ENCODE measurements at places on chromosomes 7 and 10.

DNA sequence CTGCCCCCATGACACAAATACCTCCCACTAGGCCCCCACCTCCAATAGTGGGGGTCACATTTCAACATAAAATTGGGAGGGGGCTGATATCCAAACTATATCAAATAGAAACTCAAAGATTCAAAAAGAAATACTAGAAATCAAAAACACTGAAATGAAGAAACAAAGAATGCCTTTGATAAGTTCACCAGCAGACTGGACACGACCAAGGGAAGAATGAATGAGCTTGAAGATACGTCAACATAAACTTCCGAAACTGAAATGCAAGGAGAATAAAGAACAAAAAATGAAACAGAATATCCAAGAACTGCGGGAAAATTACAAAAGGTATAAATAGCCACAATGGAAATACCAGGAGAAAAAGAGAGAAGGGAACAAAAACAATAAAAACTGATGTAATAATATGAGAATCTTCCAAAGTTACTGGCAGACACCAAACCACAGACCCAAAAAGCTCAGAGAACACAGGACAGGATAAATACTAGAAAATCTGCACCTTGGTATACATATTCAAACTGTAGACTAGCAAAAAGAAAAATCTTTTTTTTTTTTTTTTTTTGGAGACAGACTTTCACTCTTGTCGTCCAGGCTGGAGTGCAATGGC is 49.5 kb downstream of the BRI3 start:
- no peak for DNase-seq

DNA sequence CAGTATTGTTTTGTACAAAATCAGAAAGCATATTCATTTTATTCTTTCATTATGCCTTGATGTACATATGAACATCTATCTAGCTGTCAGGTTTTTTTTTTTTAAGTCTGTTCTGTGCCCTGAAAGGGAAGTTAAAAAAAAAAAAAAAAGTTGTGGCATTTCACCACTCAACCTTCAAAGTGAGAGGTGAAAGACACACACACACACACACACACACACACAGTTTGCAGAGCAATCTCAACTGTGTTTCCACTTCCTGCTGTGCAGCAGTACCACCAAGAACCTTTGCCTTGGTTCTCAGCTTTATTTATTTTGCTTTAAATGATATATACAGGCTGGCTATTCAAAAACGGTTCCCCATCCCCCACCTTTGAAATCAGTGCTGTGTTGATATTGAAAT is 955.6 kb downstream of the GATA3 start:
- DNase-seq = peak; percentile 65

DNA sequence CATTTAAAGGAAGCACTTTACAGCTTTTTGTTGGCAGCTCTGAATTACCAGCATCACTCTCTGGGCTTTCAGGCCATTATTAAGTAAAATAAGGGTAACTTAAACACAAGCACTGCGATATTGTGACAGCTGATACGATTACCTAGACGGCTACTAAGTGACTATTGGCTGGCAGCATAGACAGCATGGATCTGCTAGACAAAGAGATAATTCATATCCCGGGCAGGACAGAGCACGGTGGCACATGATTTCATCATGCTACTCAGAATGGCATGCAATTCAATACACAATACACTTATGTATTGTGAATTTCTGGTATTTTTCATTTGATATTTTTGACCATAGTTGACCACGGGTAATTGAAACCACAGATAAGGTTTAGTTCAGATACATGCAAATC is 522.0 kb upstream of the LRRN3 start:
- no peak for DNase-seq

DNA sequence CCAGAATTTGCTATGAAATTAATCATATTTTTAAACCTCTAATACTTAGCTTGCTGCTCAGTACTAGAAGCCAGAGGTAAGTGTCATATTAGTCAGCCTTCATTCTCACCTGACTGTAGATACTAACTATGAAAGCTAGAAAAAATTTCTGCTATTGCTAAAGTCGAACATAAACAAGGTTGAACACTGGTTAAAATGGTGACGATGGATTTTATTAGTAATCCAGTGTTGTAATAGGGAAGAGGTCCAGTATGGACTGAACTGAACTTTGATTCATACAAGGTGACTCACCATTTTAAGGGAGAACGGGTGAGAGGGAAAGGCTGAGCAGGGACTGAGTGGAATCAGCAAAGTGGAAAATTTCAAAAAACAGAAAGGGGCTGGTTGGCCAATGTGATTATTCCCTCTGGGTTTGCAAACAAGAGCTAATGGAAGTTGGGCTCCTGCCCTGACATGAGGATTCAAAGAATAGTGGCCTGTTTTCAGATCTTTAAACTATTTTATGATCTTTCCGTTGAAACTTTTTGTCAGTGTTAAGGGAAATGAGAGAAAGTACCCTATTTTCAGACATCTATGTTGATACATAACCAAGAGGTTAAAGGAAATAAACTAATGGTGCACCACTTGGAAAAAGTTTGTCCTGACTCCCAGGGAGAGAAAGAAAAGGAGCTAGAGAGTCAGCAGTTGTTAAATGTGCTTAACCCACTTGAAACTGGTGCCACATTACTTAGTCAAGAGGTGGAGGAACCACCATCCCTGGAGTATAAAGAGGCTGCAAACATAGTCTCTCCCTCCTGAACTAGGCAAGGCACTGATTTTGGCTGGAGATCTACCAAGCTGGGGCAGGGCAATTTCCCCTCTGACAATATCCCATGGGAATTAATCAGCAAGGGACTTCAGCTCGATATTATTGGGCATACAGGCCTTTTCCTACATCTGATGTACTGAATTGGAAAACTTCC is 15.3 kb upstream of the AKR1C1 start:
- no peak for DNase-seq

- no peak for DNase-seq
These were observed 111.6 kb downstream of the MAD1L1 start for GRCh38 chr7:2120841-2121830.
